ENCODE measurements at places on chromosomes 1 and 21.

- H3K27ac ChIP-seq = no peak overlapping the region
- no peaks in the 10 kb centered on the region for H3K27me3 ChIP-seq
- no peak overlapping the region for H3K4me3 ChIP-seq
- H3K4me1 ChIP-seq = peaks cover 13% of the 10 kb centered on the region
- no peak for DNase-seq
Observed at GRCh38 chr1:214444182-214444939, 107.0 kb downstream of the PTPN14 start.

DNA sequence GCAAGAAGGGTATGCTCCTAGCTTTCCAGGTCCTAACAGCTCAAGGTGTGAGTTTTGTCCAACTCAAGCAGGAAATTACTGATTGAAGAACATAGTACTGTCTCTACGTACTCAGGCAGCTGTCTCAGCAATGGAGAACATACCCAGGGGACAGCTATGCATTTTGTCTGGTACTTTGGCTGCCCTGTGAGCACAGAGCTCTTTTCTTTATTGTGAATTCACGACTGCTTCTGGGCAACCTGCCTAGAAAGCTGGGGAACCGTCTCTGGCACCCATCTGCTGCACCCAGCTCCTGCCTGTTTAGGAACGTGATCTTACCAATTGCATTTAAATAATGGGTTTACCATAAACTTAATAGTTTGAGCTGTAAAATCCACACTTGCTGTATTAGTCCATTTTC lies 258.1 kb downstream of the HHAT start:
- H3K4me3 ChIP-seq = no peak overlapping the region
- H3K36me3 ChIP-seq = no peaks in the 10 kb centered on the region
- H3K27ac ChIP-seq = no peak overlapping the region
- no peaks in the 10 kb centered on the region for H3K4me1 ChIP-seq
- H3K27me3 ChIP-seq = no peaks in the 10 kb centered on the region

DNA sequence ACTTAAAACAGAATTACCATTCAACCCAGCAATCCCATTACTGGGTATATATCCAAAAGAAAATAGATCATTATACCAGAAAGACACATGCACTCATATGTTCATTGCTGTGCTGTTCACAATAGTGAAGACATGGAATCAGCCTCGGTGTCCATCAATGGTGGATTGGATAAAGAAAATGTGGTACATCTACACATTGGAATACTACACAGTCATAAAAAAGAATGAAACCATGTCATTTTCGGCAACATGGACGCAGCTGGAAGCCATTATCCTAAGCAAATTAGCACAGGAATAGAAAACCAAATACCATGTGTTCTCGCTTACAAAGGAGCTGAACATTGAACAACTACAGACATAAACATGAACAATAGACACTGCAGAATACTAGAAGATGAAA lies 244.8 kb upstream of the PROX1 start:
- DNase-seq = no peak
- no peaks in the 10 kb centered on the region for H3K4me1 ChIP-seq
- H3K27me3 ChIP-seq = no peaks in the 10 kb centered on the region
- no peak overlapping the region for H3K4me3 ChIP-seq
- no peaks in the 10 kb centered on the region for H3K36me3 ChIP-seq

GRCh38 chr1:165353731-165354671 lies 2.5 kb downstream of the LMX1A start:
- H3K4me3 ChIP-seq = no peak overlapping the region
- H3K36me3 ChIP-seq = no peaks in the 10 kb centered on the region
- peaks cover 44% of the 10 kb centered on the region for H3K4me1 ChIP-seq
- H3K27ac ChIP-seq = no peak overlapping the region
- DNase-seq = no peak

DNA sequence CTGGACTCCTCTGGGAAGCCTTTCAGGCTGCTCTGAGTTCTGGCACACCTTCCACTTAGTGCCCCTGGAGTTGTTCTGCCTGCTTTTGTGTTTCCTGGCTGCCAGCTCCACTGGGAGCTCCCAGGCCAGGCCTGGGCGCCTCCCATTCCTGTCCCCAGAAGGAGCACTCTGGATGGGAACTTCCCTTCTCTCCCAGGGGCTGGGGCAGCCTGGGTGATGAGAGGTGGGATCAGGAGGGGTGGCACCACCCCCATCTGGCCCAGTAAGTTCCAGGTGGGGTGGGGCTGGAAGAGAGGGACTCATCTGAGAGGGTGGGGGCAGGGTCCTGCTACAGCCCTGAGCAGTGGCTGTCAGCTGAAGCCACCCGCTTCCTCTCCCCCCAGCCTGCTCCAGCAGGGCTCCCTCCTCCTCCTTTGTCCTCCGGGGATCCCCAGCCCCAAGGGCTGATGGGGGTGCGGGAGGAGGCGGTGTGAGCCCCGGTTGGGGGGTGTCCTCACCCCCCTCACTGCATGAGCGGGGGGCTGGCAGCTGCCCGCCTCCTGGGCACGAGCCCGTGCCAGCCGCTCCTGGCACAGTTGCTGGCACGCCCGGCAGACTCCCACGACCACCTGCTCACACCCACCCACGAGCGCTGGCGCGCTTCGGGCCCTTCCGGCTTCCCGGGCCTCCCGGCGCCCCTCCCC lies 4.7 kb downstream of the FOXO6 start:
- H3K27ac ChIP-seq = no peak overlapping the region
- peak overlapping the region; percentile 36 for H3K4me3 ChIP-seq
- peaks cover 31% of the 10 kb centered on the region for H3K4me1 ChIP-seq

GRCh38 chr1:15727866-15728534 lies 8.1 kb upstream of the SLC25A34 start:
- no peak overlapping the region for H3K4me3 ChIP-seq
- DNase-seq = no peak
- H3K27me3 ChIP-seq = no peaks in the 10 kb centered on the region
- H3K4me1 ChIP-seq = peaks cover 18% of the 10 kb centered on the region
- peaks cover 90% of the 10 kb centered on the region for H3K36me3 ChIP-seq

DNA sequence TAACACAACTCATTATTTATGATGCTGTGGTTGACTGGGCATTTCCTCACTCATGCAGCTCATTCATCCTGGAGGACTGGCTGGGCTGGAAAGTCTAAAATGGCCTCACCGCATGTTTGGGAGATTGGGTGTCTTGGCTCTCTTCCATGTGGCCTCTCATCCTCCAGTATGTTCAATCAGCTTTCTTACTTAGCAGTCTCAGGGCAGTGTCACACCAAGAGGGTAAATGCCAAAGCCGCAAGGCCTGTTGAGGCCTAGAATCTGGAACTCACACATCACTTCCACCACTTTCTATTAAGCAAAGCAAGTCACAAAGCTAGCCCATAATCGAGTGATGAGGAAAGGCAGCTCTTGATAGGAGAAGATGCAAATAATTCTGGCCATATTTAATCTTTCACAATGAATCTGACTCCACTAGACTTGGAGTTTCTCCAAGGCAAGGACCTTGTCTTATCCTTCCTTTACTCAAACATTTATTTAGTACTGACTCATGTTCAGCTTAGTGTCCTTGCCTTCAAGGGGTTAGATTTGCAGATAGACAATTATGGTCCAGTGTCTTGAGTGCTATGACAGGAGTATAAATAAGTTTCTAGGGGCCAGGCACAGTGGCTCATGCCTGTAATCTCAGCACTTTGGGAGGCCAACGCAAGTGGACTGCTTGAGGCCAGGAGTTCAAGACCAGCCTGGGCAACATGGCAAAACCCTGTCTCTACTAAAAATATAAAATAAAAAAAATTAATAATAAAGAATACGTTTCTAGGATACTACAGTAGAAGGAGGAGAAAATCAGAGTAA lies 45.1 kb downstream of the TMEM53 start:
- H3K36me3 ChIP-seq = peaks cover 10% of the 10 kb centered on the region
- peaks cover 11% of the 10 kb centered on the region for H3K4me1 ChIP-seq
- DNase-seq = no peak
- H3K27ac ChIP-seq = no peak overlapping the region
- no peak overlapping the region for H3K4me3 ChIP-seq

All from spleen (tissue), 13 donors.